ENCODE measurements at places on chromosomes 6 and 20. TPM values are rescaled to one million over a fixed set of nuclear protein-coding genes. Genes with fewer than 3 reads are reported as not detected.

Gene RBM24
- 1.5 TPM for total RNA-seq

DNA sequence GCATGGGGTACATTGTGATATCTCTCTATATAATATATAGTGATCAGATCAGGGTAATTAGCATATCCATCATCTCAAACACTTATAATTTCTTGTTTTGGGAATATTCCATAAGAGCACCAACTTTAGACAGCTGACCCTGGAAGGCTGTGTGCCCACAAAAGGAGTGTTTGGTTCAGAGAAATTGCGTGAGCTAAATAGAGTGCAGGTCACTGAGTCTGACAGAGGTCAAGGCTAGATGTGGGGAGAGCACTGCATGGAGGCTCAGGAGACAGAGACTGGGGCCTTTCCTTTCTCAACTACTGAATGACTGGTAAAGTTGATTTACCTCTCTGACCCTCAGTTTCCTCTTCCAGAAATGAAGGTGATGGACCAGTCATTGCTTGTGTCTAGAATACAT, 114.9 kb upstream of the ADGRF1 start:
- DNase-seq, result no peak

- DNase-seq, result no peak
Measured at GRCh38 chr6:33549196-33549595, 30.9 kb downstream of the BAK1 start.

Gene C6orf163
- total RNA-seq, result 5.7 TPM

DNA sequence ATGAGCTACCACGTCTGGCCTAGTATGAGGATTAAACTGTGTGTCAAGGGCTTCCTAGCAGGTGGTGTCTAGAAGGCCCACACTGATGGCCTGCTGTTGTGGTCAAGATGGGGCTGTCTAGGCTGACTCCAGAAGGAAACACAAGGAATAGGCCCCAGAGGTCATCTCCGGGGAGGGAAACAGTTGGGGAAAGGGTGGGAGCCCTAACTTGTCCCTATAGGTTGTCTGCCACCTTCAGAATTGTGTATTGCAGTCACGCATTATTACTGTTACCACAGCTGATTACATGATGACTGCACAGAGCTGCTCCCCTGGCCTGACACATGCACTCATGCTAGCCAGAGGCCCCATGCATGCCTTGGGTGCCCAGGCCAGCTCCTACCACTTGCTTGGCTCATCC, 27.3 kb downstream of the C20orf203 start:
- DNase-seq, result no peak

Gene SOBP
- total RNA-seq, result 15.4 TPM

DNA sequence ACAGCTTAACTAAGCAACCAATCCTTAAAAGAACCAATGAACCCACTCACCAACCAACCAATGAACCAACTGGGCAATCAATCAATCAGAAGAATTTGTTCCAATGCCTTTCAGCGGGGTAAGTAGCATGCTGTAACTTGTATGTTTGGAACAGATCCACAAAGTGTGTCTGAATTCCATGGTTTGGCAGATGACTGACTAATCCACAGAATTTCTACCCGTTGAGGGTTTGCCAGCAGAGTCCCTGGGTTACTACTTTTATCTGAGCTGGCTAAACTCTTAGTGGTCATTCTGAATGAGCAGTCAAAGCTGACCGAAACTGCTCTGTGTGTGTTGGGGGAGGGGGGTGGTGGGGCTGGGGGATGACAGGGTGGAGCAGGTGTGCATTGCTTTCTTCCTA, 125.0 kb upstream of the JAG1 start:
- no peak for DNase-seq

Gene DDAH2
- total RNA-seq, result 218 TPM

GRCh38 chr20:41225091-41225490, 87.7 kb downstream of the PLCG1 start:
- no peak for DNase-seq

DNA sequence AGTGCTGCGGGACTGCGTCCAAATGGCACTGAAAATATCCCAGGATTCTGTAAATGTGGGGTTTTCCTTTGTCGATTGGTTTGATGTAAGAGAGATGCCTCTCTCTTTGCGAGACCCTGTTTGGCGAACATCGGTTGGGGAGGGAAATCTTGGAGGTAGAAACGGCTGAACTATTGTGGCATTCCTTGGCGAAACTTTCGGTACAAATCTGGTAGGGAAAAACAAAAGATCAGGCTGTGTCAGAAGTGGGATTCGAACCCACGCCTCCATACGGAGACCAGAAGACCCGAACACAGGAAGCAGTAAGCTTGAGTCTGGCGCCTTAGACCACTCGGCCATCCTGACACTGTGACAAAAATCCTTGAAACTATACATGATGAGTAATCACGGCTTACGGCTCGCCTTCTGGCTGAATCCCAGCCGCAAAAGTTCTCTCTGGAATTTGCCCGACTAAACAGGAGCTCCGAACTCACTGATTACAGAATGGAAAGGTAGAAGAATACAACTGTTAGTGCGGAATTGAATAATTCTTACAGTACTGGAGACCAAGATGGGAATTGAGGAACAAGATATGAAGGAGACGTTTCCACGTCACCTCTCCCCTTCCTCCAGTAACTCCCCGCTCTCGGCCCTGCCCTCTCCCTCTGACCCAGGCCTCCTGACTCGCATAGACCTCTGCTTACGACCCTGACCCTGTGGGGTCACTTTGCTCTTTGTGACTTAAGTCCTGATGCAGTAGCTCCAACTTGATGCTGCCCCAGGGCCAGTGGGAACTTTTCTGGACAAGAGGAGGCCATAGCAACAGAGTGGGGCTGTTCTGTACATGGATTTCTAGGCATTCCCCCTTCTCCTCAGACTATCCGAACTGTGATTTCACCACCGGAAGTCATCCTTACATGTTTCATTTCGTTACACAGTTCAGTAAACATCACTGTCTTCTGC, 132.8 kb upstream of the ZNF184 start:
- no peak for DNase-seq

Gene RAB32
- 20.1 TPM for total RNA-seq

Gene RAB44
- total RNA-seq, result not detected

- DNase-seq, result no peak
Measured at GRCh38 chr20:42857446-42857845, 332.3 kb downstream of the PTPRT start.

DNA sequence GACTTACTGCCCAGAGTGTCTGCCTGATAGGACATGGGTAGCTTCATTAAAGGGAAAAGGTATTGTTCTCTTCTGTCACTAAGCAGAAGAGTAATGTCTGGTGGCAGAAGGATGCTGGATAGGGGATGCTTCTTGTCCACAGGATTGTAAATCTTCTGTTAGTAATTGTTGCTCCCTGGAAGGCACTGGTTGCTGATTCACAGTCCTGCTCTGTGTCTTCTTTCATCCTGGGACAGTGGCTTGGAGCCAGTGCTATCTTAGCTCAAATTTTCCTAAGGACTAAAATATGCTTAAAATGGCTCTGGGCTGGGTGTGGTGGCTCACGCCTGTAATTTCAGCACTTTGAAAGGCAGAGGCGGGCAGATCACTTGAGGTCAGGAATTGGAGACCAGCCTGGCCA, 48.0 kb downstream of the SYTL3 start:
- no peak for DNase-seq
